ENCODE measurements at places on chromosomes 1 and 21. TPM values are rescaled to one million over a fixed set of nuclear protein-coding genes. Genes with fewer than 3 reads are reported as not detected.

DNA sequence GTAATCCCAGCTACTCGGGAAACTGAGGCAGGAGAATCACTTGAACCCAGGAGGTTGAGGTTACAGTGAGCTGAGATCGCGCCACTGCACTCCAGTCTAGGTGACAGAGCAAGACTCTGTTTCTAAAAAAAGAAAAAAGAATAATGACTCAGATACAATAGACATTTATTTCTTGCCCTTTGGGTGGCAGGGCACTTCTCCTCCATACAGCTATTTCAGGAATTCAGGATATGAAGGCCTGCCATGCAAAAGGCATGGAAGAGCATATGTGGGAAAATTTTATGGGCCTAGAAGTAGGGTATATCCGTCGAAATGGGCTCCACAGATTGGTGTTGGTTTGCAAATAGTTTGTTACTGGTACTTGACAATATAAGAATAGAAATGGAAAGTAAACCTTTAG, 20.2 kb upstream of the POGZ start:
- no peak for DNase-seq

Gene AMPD1
- total RNA-seq, result not detected

Gene ERVH48-1
- total RNA-seq, result not detected

GRCh38 chr1:11997081-11997850, 17.0 kb downstream of the MFN2 start:
- no peak for DNase-seq

DNA sequence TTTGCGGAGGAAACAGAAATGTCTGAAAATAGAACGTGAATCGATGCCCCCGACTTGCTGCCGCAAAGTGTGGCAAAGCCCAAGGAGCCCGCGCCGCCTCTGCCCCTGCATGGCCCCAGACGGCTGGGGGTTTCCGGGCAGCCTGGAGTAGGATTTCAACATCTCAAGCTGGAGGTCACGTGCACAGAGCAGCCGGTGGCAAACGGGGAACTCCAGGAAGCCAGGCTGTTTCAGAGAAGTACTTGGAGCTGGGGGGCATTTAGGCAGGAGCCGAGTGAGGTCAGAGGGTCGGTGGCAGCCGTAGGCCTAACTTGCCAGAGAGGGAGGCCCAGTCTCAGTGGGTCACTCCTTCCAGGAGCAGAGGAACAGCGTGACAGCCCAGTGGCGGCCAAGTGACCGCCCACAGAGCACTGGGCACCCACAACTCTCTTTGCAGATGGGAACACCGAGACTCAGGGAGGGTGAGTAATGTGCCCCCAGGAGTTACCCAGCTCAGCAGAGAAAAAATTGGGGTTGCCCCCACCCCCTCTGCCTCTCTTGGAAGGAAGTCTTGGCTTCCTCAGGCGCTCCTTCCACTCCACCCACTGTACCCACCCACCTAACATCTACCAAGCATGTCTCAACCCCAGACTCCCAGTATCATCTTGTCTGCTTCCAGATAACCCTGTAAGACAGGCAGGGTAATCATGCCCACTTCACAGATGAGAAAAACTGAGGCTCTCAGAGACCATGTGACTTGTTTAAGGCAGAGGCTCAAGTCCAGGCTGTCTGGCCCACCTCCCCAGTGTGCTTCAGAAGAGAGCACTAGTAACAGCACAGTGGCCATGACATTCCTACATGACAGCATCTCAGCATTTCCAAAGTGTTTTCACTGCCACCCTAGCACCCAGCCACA, 179.4 kb downstream of the HIVEP3 start:
- peak; percentile 49 for DNase-seq

DNA sequence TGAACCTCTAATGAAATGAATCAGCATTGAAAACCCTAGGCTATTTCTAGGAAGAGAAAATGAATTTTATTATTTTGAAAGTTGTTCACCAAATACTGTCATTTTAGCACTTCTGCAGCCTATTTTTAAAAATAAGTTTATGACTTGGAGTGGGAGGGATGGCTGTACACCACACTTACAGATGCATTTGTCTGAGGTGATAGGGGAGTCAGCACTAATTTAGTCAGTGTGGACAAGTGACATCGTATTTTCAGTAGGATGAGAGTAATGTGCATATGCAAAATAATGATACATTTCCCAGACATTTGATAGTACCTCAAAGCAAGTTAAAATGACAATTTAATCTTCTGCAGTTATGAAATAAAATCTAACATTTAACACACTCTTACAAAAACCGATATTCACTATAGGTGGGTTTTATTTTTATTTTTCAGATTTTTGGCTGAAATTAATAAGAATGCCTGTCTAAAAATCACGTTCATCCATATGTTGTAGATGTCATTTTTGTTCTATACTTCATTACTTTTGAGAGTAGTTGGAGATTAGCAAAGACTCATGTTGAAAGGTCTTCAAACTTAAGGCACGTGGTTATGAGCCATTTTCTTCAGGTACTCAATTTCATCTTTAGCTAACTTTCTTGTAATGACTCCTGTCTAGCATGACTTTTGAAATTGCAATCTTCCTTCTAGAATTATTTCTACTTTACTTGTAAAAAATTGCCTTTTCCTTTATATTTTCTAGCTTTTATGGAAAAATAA, 186.7 kb downstream of the NCAM2 start:
- no peak for DNase-seq

GRCh38 chr1:166915042-166915441, 39.0 kb upstream of the TADA1 start:
- DNase-seq, result no peak

Gene INSRR
- total RNA-seq, result not detected

DNA sequence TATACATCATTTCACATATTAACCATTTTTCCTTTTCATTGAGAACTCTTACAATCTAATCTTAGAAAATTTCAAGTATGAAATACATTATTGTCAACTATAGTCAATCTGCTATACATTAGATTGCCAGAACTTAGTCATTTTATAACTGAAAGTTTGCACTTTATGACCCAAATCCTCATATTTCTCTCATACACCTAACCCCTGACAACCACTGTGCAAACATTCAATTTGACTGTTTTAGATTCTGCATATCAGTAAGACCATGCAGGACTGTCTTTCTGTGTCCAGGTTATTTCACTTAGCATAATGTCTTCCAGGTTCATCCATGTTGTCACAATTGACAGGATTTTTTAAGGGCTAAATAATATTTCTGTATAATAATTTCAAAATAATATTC, 1299.0 kb upstream of the B3GALT2 start:
- DNase-seq, result no peak

DNA sequence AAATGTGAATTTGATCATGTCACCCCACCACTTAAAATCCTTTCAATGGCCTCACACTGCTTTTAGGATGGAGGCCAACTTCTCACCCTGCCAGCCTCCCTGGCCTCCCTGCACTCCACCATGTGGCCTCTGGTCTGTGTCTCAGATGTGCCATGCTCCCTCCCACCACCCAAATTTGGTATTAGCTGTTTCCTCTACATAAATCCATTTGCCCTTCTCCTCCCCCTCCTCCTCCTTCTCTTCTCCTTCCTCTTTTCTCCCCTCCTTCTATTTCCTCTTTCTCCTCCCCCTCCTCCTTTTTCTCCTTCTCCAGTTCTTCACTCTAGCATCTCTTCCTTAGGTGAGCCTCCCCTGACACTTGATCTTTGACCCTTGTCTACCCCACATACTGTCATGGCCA, 16.7 kb upstream of the GUCA2B start:
- no peak for DNase-seq

DNA sequence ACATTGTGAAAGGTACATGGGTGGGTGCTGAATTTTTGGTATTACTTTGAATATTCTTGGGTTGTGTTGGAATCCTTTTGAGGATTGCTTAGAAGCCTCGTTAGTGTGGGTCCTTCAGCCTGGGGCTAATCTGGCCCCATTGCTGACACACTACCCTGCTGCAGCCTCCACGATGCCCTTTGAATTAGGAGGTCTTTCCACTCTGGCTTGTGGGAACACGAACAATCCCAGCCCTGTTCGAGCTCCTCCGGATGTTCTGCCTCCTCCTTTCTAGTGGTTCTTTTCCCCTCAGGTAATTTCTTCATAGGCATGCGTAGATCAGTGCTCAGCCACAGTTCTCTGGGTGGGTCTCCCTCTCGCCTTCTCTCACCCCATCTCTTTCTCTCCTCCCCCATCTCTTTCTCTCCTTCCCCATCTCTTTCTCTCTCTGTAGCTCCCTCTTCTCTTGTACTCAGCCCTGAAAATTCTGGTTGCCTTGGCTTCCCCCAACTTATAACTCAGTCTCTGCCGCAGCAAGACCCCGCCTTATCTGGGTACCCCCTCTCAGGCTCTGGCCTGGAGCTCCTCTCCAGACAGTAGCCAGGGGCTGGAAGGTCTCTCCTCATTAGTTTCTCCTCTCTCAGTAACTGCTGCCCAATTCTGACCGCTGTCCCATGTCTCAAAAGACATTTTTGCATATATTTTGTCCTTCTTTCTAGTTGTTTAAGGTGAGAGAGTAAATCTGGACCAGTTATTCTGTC, 46.0 kb upstream of the SLC19A1 start:
- DNase-seq, result no peak

Gene IVNS1ABP
- 47.5 TPM for total RNA-seq

GRCh38 chr1:207603777-207604176, 41.2 kb upstream of the CR1L start:
- peak; percentile 36 for DNase-seq

DNA sequence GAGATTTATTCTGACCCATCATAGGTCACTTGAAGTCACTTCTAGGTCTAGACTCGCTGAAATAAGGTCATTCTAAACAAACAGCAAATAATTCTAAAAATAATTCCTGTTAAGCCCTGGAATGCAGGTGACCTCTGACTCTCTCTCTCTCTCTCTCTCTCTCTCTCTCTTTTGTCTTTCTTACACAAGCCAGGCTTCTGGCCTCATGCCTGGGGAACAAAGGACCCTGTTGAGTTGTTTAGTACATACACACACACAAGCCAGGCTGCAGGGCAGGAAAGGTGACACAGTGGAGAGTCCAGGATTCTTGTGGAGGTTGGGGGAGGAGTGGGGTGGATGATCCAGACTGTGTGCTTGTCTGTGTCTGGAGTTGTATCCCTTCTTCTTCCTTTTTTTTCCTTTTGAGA, 4.0 kb upstream of the MEX3A start:
- peak; percentile 36 for DNase-seq

DNA sequence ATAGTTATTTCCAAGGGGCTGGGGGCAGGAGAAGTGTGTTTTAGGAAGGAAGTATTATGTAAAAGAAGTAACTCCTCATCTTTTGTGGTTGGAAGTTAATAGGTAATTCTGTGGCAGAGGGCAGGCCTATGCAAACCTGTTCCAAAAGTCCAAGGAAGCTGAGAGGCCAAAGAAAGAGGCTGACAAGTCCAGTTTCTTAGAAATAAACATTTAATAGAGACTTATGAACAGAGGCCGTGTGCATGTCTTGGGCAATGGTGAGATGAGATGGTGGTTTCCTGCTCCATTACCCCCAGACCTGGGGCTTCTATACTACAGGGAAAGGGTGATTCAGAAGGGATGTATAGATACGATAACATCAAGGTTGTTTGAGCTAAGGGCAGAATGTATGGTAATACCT, 7.6 kb upstream of the CA14 start:
- no peak for DNase-seq

Gene LYPD8
- total RNA-seq, result 5.1 TPM

DNA sequence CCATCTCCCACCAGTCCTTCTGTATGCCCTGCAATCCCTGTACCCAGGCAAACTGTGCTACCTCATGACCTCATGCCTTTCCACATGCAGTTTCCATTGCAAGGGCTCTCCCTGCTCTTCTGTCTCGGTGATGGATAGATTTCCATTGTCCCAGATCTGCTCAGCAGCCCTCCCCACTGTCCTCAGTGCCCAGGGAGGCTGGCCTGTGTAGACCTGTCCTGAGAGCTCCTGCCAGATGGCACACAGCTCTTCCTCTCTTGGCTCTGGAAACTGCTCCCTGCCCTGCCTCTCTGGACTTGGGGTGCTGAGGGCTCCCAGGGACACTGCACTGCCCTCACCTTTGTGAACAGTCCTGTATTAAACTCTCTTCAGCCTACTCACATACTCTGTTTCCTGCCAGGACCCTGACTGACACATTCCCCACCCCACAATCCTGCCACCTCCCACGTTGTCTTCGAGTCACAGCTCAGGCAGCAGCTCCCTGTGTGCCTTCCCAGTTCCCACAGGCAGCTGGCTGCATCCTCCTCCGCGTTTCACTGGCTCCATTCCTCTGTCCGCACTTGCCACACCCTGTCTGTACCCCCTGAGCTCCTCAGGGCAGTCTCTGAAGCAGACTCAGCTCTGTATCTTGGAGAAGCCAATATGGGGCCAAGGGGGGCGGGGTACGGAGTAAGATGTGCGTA, 57.0 kb downstream of the SPATA46 start:
- no peak for DNase-seq

- no peak for DNase-seq
Observed at GRCh38 chr1:111219557-111220286, 7.8 kb upstream of the CHI3L2 start.

Gene AKT3
- 11.8 TPM for total RNA-seq

DNA sequence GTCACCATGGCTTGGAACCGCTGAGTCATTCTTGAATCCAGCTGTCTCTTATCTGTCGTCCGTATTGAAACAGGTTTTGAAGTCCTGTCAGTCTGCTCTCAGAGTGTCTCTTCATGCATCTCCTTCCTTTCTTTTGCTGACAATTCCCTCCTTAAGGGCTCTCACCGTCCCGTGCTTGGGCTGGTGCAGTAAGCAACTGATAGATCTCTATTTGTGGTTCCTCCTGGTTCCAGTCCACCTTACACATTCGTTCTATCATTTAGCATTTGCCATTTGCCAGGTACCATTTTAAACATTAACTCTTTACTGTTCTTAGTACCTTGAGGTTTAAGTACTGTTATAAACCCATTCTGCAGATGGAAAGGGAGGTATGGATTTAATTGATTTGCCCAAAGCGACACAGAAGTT, 88.9 kb downstream of the DYRK1A start:
- DNase-seq, result peak; percentile 30

GRCh38 chr21:31708541-31708940, 23.4 kb downstream of the SCAF4 start:
- DNase-seq, result no peak

Gene DCDC2B
- total RNA-seq, result not detected

GRCh38 chr1:176884286-176884685, 280.2 kb downstream of the ASTN1 start:
- no peak for DNase-seq

Gene SPRR4
- not detected for total RNA-seq

- no peak for DNase-seq
Observed at GRCh38 chr1:56190806-56191365, 388.5 kb downstream of the PLPP3 start.

DNA sequence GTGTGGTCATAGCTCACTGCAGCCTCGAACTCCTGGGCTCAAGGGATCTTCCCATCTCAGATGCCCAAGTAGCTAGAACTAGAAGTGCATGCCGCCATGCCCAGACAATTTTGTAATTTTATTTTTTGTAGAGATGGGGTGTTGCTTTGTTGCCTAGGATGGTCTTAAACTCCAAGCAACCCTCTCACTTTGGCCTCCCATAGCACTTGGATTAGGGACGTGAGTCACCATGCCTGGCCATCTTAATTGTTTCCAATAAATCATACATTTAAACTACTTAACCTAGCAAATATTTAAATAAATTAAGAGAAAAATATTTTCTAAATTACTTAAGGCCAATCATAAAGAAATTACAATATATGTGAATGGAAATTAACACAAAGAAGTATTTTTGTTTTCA, 35.1 kb upstream of the ADGRL4 start:
- no peak for DNase-seq

- DNase-seq, result no peak
Observed at GRCh38 chr1:210233216-210233494, 559 bp downstream of the SERTAD4 start.
